Lung (tissue), 17 donors: ENCODE measurements at places on chromosomes 16 and 17.

DNA sequence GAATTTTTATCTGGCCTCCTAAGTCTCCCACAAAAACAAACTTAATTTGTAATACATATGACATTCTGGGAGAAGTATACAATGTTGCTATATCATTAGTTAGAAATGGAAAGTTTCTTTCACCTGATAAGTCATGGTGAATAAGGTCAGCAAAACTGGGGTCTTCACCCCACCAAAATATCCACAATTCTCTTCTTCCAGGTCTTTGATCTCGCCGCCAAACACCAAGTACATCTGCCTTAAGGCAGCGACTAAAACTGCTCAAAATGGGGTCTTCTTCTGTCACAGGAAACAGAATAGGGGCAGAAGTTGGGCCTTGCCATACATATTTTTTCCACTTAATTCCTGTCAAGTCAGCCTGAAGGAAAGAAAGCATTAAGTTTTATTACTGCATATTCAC, 2.1 kb downstream of the MED13 start:
- no peak overlapping the region for H3K27ac ChIP-seq
- no peaks in the 10 kb centered on the region for H3K27me3 ChIP-seq
- H3K4me3 ChIP-seq = no peak overlapping the region
- H3K36me3 ChIP-seq = peaks cover 15% of the 10 kb centered on the region
- DNase-seq = peak; percentile 31

GRCh38 chr17:76686538-76687297, 24.0 kb downstream of the MXRA7 start:
- DNase-seq = no peak
- H3K4me3 ChIP-seq = no peak overlapping the region
- H3K36me3 ChIP-seq = no peaks in the 10 kb centered on the region

- H3K27me3 ChIP-seq = no peaks in the 10 kb centered on the region
- H3K4me1 ChIP-seq = no peaks in the 10 kb centered on the region
- H3K27ac ChIP-seq = no peak overlapping the region
- no peak for DNase-seq
These were observed 60.9 kb upstream of the ZNF469 start for GRCh38 chr16:88321635-88322499.

GRCh38 chr16:57147381-57148221, 38.2 kb downstream of the PSME3IP1 start:
- H3K4me3 ChIP-seq = no peak overlapping the region
- H3K4me1 ChIP-seq = peaks cover 52% of the 10 kb centered on the region
- peak; percentile 64 for DNase-seq
- peak overlapping the region; percentile 11 for H3K27ac ChIP-seq
- peaks cover 17% of the 10 kb centered on the region for H3K36me3 ChIP-seq

DNA sequence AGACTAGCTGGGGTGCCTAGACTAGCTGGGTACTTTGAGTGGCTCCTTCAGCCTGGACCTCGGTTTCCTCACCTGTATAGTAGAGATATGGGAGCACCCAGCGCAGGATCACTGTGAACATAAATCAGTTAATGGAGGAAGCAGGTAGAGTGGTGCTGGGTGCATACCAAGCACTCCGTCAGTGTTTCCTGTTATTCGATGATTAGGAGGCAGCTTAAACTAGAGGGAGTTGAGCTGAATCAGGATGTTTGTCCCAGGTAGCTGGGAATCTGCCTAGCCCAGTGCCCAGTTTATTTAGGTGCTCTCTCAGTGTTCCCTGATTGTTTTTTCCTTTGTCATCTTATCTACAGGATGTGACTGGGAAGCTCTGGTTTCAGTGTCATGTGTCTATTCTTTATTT, 8.4 kb upstream of the TMEM235 start:
- peaks cover 4% of the 10 kb centered on the region for H3K36me3 ChIP-seq
- no peaks in the 10 kb centered on the region for H3K27me3 ChIP-seq
- H3K27ac ChIP-seq = no peak overlapping the region
- no peaks in the 10 kb centered on the region for H3K4me1 ChIP-seq
- DNase-seq = no peak

- peak overlapping the region; percentile 26 for H3K27ac ChIP-seq
- peak; percentile 86 for DNase-seq
- H3K4me1 ChIP-seq = peaks cover 15% of the 10 kb centered on the region
- H3K4me3 ChIP-seq = no peak overlapping the region
- no peaks in the 10 kb centered on the region for H3K36me3 ChIP-seq
- H3K27me3 ChIP-seq = no peaks in the 10 kb centered on the region
These were observed 318.9 kb downstream of the MAP2K6 start for GRCh38 chr17:69733171-69734012.
